ENCODE measurements at places on chromosomes 4 and X.

GRCh38 chr4:124253080-124253479, 459.5 kb downstream of the ANKRD50 start:
- DNase-seq = no peak

- no peak for DNase-seq
Observed at GRCh38 chr4:3031357-3032082, 42.8 kb downstream of the HTT-AS start.

DNA sequence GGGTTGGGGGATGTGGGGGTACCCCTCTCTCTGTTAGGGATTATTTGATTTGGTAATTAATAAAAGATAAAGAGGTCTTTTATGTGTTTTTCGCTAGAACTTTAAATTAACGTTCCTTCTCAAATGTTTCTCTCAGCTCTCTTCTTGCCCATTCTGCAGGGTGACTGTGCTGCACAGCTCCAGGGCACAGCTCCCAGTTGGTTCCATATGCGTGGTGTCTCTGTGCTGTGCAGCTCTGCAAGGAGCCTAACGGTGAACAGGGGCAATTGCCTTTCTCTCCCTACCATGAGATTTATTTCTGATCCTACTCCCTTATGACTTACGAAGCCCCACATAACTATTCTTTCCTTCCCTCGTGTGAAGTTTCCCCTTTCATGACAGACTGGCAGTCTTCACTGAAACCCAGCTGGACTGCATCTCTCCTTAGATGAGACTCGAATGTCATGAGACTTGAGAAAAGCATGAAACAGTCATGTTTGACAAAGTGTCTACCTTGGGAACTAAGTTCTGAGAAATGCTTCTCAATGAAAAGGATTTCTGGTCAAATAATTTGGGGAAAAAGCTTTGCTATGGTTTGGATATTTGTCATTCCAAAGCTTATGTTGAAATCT, 50.2 kb upstream of the SPRY1 start:
- DNase-seq = no peak

DNA sequence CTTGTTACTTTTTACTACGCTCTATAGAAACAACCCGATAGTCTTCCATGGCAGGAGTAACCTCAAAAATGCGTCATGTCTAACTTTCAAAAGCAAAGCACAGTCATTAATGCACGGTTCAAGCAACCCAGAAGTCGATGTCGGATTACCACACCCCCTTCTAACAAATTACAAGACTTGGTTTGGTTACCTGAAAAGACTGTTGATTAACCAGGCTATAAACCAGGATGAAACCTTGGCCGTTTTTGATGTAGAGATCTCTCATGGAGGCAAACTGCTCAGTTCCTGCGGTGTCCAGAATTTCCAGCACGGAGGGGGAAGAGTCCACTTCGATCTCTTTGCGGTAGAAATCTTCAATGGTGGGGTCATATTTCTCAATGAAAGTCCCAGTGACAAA, 2.4 kb downstream of the RAP2C start:
- DNase-seq = no peak

- no peak for DNase-seq
Observed at GRCh38 chr4:3009422-3009821, 46.1 kb downstream of the GRK4 start.

DNA sequence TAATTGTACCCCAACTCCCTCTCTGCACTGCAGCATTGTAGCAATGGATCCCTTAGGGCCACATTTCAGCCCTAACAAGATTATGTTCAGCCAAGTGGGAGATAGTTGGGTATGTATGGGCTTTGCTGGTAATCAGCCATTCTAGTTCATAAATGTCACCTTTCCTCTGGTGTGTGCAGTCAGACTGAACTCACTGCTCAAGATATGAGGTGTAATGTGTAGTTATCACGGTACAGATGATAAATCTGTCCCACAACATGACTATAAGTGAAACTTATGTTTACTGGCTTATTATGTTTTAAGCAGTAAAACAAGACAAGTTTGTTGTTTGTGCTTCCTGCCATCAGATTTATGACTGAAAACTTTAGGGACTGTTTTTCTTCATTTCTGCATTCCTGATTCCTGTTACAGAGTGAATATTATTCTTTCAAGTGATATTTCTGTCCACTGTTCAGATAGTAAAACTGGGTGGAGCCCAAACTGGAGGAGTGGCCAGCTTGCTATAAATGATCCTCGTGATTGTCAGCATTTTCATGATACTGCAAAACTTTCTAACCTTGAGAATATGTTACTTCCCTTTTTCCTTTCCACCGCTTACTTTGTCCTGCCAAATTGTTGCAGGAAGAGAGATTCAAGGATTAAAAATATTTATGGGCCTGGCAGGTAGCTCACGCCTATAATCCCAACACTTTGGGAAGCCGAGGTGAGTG, 44.9 kb downstream of the ANAPC4 start:
- no peak for DNase-seq

- no peak for DNase-seq
Observed at GRCh38 chr4:136106753-136107152, 1425.5 kb downstream of the PCDH18 start.

- DNase-seq = no peak
Observed at GRCh38 chr4:108377021-108377420, 208.3 kb upstream of the LEF1 start.

DNA sequence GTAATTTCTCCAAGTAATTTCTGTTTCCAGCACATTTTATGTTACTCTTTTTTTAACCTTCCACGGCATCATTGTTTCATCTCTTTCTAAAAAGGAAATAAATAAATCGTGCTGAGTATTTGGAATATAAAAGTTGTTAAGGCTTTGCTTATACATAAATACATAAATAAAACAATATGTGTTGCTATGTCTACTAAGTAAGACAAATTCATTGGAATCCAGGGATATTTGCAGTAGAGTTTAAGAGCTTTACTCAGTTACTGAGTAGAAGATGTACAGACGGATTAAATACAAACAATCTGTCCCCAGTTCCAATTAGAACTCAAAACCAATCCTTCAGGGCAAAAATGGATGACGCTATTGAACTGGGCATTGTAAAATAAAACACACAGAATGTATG, 1.4 kb downstream of the ARHGAP24 start:
- no peak for DNase-seq

DNA sequence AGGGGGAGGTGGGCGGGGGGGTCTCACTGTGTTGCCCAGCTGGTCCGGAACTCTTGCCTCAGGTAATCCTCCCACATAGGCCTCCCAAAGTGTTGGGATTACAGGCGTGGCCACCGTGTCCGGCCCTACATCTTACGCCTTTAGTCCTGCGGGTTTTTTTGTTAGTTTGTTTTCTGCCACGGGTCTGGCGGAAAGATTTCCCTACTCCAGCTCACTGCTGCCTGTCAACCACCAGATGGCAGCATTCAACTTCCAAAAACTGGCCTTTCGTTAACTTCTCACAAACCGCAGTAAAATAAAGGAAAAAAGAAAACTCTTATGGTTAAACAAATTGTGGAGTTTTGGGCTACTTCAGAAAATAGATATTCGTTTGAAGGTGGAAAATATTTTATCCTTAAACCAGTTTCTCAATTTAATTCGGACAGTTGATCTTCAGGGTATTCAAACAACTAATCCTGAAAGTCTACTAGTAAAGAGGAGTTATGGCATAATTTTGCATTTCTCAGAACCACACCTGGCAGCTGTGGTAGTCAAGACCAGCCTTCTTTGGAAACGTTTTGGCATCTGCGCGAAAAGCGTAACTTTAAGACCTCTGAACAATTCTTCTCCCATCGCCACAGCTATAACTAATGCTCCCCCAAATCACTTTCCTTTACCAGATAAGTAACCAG, 41.1 kb downstream of the LUZP4 start:
- DNase-seq = no peak

- no peak for DNase-seq
Observed at GRCh38 chrX:124476562-124476961, 130.2 kb downstream of the SH2D1A start.

DNA sequence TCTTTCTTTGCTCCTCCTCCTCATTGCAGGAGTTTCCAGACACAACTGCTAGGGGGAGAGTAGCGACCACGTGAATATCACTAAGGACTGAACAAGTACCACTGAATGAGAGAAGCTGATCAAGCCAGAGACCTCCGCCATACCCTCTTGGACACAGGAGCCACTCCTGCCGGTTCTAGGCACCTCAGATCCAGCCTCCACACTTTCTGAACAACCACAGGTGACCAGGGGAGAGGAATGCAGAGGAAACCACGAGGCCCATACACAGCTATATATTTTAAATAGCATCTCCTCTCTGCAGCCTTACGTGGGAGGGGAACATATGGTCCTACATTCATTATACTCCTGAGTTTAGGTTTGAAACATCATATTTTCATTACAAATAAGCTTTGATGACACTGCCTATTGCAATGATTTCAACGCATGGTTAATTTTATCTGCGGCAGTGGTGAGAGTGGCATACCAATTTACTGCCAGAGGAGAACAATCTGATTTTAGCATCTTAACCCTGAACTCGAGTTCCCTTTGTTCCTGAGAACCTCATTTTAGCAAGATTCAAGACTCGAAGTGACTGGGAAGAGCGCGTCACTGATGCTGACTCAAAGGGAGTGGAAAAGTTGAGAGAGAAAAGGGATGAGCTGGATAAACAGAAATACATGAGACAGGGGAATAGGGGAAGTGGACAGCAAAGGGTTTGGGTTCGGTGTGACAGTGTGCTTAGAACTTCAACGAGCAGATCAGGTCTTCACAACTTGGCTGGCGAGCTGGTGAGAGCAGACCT, 231.7 kb upstream of the PPARGC1A start:
- no peak for DNase-seq

DNA sequence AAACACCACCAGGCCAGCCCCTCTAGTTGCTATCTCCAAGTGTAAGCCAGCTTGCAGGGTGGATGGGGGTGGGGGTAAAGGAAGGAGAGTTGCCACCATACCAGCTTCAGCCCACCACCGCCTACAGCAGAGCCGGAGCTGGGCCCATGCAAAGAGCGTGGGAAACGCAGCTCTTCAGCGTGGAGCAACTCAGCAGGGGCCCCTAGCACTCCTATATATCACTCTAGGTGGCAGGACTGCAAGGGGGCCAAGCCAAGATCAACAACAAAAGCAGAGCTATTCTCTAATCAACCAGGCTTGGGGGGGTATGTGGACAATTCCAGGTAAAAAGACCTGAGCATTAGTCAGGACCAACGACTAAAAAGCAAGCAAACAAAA, 35.5 kb upstream of the IQSEC2 start:
- no peak for DNase-seq

- no peak for DNase-seq
Observed at GRCh38 chrX:129125122-129125914, 398.0 kb downstream of the SMARCA1 start.

DNA sequence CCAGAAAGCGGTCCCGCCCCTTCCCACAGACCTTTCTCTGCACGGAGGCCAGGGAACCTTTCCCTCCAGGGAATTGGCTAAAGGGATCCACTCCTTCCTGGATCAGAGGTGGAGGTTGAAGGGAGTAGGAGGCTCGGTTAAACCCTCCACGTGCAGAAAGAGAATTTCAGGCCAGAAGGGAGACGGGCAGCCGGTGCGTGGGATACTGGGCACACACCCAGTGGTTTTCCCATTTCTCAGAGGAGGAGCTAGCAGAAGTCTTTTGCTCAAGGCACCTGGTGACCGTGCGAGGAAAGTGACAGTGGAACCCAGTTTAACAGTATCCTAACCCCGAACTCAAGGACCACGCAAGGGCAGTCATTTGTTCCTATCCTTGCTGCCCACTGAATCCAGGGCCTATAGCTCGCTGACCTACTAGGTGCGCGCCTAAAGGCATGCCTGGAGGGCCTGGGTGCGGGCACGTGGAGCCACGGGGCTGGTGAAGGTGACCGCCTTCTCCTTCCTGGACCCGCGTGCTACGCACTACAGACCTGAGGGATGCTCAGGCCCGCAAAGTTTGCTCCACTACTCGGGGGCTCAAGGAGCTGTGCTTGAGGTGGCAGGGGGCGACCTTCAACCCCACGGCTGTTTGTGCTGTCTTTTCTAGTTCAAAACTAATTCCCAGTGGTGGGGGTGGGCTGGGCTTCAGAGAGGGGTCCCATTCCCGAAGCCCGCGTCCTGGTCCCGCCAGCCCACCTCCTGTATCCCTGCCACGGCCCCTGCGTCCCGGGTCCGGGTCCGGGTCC, 587 bp upstream of the AFF2 start:
- peak; percentile 0 for DNase-seq

GRCh38 chr4:121272526-121272925, 108.3 kb downstream of the QRFPR start:
- no peak for DNase-seq

DNA sequence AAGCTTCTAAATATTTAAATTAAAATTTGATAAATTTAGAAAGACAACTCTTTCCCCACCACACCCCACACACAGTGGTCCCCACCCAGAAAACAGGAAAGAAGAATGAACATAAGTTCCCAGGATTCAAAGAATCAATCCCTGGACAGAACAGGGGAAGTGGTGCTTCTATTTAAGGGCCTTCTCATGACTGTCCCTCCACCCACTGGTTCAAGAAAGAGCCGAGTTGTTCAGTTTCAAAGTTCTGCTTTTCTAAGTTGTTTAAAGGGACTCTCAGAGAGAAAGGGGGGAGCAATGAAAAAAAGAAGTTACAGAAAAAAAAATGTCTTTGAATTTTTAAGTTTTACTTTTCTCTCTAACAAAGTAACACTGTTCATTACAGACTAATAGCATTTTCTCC, 195.8 kb downstream of the PDGFC start:
- no peak for DNase-seq

DNA sequence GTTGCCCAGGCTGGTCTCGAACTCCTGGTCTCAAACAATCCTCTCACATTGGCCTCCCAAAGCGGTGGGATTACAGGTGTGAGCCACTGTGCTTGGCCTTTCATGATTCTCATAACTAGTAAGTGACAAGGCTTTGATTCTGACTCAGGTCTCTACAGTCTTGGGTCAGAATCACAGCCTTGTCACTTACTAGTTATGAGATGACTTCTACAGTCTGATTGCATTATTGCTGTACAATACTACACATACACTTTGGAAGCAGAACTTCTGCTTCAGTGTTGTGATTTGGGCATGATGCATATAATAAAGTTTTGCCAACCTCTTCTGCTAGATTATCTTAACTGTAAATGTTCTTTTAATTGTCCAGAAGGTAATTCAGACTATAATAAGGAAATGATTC, 123.3 kb downstream of the KDM6A start:
- DNase-seq = no peak

DNA sequence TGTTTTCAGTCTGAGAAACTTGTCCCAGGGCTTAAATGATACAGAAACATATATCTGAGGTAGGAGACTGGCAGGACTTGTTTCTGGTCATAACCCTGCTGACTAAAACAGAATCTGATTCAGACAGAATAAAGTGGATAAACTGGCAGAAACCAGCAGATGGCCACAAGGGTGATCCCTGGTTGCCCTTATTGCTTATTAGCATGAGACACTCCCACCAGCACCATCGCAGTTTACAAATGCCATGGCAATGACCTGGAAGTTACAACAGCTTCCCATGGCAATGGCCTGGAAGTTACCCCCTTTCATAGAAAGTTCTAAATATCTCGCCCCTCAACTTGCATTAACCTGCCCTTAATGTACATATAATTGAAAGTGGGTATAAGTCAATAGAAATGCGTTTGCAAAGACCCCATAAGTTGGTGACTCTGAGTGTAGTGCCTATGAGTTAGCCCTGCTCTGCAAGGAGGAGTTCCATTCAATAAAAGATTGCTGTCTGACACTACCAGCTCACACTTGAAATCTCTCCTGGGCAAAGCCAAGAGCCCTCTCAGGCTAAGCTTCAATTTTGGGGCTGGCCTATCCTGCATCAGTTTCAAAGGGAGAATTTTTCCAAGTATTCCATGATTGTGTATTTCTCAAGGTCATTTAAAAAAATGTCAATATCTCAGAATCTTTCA, 52.9 kb upstream of the PAGE5 start:
- no peak for DNase-seq

GRCh38 chr4:22667332-22667940, 25.3 kb upstream of the GBA3 start:
- no peak for DNase-seq
